ENCODE measurements at places on chromosomes 6 and 20.

GRCh38 chr6:143685653-143686052 is 7.9 kb downstream of the PHACTR2 start:
- no peak for DNase-seq

GRCh38 chr6:37347670-37348111 is 6.1 kb upstream of the RNF8 start:
- DNase-seq, result no peak

DNA sequence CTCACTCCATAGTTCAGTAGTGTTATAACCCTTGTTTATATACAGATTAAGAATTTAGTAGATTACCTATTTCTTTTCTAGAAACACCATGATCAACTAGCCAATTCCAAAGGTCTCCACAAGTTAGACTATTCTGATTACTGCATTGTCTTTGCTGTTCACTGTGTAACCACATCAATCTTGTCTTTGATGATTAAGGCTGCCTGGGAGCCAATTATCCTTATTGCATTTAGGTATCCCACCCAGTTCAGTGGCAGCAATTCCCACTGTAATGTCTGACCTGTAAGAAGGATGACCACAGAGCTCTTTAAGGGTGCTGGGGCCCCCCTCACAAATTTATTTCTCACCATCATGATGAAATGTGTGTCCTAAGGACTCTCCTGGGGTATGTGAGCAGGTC is 40.2 kb downstream of the PKIB start:
- no peak for DNase-seq

- DNase-seq, result no peak
Measured at GRCh38 chr6:28356666-28357020, 6.9 kb downstream of the ZKSCAN3 start.

DNA sequence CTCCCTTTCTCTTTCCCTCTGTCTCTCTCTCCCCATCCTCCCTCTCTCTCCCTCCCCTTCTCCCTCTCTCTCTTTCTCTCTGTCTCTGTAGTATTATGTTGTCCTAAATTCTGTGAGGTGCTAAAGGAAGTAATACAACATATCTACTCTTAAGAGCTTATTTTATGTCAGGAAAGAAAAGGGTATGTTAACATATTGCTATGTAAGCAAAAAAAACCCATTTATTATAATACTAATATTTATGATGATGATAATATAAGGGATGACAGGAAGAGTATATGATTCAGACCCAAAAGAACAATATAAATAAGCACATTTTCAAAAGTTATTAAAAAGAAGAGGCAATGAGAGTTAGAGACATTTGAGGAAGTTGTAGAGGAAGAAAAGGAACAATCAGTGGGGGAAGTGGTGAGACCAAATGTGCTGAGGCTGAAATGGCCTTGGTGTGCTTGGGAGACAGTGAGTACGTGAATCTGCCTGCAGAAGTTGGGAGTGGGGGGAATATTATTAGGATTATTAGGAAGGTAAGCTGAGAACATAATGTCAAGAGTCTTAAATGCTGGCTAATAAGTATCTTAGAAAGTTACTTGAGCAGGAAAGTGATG is 303.6 kb upstream of the FERMT1 start:
- no peak for DNase-seq

GRCh38 chr20:13613917-13614316 is 24.8 kb downstream of the TASP1 start:
- no peak for DNase-seq

DNA sequence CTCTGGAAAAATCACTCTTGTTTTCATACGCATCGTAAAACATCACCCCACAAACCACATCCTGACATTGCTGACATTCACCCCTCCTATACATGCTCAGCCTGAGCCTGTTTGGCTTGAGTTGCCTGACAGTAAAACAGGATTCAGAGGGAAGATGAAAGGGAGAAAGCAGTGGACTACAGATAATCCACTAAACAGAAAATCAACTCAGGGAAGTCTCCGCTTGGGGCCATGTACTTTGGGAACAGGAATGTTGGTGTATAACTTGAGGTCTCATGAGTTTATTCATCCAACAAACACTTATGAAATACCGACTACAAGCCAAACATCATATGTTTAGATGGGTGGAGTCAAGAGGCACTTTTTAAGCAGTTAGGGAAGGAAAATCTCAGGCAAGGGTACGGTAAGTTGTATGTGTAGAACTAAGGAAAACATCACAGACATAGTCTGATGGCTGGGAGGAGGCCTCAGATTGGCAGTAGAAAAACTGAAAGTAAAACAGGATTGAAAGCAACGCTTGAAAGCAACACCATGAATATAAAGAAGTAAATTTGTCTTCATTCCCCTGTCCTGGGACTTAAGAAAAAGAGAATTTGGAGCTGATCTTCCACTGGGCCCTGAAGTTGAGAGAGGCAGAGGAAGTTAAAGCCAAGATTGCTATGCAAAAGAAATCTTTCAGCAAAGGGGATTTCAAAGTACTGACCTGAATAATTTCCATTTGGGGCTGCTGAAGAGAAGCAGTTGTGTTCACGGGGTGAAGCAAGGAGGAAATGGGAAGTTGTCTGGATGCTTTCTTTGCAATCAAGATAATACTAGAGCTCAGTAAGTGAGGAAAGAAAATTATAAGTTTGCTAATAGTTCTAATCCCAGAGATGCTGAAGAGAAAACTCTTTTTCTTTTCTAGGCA is 28.8 kb downstream of the PDE7B start:
- DNase-seq, result no peak

- no peak for DNase-seq
Measured at GRCh38 chr20:16166737-16167136, 406.5 kb downstream of the KIF16B start.

DNA sequence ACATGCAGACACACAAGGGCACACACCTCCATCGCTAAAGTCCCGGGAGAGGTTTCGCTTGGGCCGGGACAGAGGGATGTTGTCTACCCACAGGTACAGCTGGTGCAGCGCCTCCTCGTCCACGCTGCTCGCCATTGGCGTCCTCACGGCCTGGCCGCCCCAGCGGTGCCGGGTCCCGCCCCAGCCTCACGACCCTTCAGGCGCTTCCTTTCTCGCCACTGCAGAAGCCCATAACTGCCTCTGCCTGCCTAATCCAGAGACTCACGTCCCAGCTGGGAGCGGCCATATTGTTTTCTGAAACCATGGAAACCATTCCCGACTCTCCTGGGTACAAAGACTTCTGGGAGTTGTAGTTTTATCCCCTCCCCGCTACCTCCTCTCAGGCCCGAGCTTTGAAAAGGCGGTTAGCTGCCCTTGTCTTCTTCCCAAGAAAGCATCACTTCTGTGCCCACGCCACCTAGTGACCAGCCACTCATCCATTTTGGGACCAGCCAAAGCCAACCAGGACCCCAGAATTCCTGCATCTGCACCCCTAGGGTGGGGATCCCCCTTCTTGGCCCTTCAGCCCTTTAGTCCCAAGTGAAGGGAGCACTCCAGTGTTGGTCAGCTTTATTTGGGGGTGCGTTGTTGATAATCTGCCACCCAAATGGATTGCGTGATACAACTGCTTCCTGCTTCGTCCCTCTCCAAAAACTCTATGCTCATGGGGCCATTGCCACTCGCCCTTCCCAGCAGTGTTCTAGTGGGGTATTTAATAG is at the start of gene SPEF1:
SPEF1 (minus strand) TSS at position 296 of the 758 bp plus-strand sequence; CDS start at position 135, 161 bp downstream.
- DNase-seq, result peak; percentile 61

DNA sequence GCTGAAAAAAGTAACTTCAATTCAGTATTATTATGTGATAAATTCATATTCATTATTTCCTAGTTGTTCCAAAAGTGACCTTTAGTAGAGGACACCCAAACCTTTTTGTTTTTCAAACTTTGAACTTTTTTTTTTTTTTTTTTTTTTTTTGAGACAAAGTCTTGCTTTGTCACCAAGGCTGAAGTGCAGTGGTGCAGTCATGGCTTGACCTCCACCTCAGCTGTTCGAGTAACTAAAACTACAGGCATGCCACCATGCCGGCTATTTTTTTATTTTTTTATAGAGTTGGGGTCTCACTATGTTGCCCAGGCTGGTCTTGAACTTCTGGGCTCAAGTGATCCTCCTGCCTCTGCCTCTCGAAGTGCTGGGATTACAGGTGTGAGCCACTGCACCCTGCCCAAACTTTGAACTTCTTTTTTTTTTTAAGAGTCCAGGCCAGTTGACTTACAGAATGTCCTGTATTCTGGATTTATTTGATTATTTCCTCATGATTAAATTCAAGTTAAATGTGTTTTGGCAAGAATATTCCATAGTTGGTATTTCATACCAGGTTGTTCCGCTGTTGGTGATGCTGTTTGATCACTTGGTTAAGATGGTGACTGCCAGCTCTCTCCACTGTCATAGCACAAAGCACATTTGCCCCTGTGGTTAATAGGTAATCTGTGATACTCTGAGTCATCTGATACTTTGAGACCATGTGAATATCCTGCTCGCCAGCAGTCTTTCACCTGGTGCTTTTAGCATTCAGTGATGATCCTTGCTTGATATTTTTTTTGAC is 48.0 kb downstream of the VAPB start:
- DNase-seq, result no peak

GRCh38 chr6:31762878-31763618 is 592 bp downstream of the SAPCD1 start:
- DNase-seq, result no peak

DNA sequence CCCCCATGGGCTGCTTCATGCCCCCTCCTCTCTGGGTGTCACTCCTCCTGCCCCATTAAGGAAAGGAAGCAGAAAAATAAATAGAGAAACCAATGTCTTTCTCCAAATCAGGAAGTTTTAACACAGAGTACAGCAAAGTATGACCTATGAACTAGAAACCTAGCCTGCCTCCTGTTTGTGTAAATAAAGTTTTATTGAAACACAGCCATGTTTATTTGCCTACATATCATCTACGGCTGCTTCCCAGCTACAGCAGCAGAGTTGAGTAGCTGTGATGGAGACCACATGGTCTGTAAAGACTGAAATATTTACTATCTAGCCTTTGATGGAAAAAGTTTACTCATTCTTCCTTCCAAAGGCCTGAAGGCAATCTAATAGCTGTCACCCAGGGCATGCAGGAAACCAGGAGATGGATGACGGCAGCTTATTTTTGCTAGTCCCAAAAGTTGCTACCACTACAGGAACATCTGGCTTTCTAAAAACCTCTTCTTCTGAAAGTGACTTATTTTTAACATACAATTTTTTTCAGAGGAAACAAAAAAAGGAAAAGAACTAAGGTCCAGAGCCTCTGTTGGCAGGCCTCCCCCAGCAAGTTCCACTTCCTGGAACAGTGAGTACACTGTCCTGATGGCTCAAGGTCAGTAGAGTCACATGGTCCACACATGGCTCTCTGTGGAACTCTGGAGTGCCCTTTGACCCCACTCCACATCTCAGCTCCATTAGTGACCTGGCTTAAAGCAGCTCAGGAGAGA is 287.8 kb downstream of the PTPRT start:
- no peak for DNase-seq

DNA sequence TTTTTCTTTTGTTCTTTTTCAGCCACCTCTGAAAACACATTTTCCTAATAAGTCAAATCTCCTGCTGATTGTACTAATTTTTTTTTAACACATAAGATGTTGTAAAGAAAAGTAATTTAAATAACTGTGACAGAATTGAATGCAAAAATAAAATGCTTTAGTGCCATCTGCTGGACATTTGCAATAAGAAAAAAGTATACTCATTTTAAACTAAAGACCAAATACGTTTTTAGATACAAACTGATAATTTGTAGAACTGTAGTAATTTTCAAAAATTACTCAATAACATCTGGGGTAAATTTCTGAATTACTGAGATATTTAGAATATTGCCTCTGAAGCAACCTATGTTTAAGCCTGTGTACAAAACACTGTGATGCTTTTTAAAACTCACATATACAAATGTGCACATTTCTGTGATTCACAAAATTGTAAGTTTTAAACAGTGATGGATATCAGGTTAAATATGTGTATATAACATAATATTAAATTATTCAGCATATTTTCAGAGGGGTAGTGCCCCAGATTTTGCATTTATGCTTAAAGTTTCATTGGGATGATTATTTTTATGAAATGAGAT is 198.7 kb downstream of the RIMS1 start:
- no peak for DNase-seq

DNA sequence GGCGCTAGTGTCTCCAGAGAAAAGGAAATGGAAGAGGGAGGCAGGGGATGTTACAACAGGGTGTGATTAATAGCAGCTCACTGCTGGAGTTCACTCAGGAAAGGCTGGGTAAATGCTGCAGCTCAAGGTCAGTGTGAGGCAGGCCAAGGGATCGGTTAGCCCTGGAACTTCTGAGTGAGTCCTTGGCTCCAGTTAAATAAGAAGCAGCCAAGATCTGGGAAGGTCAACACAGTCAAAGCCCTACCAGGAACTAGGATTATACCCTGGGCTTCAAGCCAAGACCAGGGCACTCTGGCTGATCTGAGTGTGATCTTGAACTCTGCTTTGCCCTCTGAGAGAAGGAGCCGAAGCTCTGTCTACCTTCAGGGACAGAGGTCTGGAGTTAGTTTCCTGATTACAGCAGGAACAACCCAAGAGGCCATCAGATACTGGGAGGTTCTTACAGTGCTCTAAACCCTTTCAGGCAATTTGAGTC is 44.3 kb downstream of the TPD52L1 start:
- DNase-seq, result no peak

DNA sequence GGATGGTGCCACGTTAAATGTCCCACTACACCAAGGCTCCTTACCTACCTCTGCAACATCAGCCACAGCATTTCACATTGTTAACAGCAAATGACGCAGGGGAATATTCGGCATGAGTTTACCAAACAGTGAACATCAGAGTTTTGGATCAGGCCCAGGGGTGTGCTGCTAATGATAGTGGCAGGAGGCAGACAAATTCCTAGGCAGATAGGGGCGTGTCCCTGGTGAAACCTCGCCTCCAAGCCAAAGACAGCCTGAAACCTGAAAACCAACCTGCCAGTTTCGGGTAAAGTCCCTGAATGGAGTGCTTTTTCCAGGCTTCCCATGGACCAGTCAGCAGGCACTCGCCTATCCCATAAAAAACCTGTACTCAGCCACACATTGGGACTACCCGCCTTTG is 133.6 kb downstream of the SH3BGRL2 start:
- no peak for DNase-seq
